SK-MEL-5 (cell line): ENCODE measurements at places on chromosomes 7 and 10.

- no peak for DNase-seq
Observed at GRCh38 chr10:30438021-30438850, 4.3 kb downstream of the MAP3K8 start.

DNA sequence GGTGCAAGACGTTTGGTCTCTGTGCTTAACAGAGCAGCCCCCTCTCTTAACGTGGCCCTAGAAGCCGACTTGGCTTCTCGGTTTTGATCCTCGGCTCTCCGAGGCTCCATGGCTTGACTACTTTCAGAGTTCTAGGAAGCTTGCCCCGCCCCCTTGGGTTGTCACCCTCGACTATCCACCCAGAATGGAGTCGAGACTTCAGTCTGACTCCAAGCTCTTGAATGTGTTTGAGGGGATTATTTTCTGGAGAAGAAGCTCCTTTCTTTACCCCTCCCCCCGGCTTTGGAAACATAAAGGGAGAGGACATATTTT lies 448 bp downstream of the SEC24C start:
- peak; percentile 57 for DNase-seq

DNA sequence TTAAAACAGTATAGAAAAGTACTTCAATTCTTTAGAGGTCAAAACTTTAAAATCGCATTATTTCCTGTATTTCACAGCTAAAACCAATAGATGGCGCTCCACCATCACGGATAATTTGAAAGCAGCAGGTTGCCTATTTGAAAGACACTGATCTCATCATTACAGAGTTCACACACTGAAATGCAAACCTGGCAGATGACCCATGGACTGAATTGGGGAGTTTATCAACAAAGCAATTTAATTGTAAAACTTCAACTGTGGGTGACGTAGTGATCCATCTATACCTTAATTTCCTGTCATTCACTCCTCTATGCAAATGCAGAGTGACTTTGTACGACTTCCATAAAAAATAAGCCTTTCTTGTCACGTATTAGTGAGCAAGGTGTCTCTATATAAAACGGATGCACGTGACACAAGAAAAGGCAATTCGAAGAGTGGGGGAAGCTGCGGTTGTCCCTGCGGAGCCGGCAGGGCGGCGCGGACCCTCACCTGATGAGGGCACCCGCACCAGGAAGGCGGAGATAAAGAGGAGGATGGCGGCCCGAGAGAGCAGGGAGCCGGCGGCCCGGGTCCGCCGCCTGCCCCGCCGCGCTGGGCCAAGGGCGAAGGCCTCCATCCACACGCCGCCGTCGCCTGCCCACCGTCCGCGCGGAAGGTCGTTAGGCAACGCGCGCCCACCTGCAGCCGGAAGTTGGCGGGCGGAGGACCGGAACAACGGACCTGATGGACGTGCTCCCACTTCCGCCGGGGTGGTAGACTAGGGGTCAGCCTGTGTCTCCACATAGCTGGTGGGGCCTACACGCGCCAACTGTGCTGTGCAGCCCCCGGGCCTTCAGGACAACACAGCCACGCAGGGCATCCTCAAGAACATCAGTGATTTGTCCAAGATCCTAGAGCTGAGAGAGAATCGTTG lies at the start of gene ZPBP:
TSS of gene ZPBP (minus strand) at position 668 of the 913 bp plus-strand sequence. CDS start at position 616, 52 bp downstream.
- DNase-seq, result peak; percentile 73

DNA sequence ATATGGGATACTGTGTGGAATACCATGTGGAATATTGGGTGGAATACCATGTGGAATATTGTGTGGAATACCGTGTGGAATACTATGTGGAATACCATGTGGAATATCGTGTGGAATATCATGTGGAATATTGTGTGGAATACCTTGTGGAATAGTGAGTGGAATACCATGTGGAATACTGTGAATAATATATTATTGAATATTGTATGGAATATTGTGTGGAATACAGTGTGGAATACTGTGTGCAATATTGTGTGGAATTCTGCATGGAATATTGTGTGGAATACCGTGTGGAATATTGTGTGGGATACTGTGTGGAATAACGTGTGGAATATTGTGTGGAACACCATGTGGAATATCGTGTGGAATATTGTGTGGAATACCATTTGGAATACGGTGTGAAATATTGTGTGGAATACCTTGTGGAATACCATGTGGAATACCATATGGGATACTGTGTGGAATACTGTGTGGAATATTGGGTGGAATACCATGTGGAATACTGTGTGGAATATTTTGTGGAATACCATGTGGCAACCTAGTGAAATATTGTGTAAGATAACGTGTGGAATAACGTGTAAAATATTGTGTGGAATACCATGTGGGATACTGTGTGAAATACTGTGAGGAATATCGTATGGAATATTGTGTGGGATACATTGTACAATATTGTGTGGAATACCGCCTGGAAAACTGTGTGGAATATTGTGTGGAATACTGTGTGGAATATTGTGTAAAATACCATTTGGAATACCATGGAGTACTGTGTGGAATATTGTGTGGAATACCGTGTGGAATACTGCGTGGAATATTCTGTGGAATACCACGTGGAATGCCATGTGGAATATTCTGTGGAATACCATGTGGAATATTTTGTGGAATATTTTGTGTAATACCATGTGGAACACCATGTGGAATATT lies 133.9 kb upstream of the CHST15 start:
- no peak for DNase-seq

GRCh38 chr10:80580638-80581468 lies 43.2 kb downstream of the SH2D4B start:
- no peak for DNase-seq

DNA sequence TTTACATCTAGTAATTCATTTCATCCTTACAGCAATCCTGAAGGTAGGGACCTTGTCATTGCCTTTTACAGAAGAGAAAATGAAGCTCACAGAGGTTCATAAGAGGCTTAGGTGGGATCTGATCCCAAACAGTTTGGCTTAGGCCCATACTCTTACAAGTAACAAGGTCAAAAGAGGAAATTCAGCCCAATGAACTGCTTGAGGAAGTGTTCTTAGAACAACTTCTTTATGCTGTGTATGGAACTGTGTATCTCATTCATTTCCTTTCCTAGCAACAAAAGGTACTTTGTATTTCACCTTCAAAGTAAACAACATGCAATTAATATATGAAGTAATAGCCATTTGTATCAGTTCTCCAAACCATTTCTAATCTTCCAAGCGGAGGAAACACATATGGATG lies 79.3 kb downstream of the AVL9 start:
- peak; percentile 54 for DNase-seq

DNA sequence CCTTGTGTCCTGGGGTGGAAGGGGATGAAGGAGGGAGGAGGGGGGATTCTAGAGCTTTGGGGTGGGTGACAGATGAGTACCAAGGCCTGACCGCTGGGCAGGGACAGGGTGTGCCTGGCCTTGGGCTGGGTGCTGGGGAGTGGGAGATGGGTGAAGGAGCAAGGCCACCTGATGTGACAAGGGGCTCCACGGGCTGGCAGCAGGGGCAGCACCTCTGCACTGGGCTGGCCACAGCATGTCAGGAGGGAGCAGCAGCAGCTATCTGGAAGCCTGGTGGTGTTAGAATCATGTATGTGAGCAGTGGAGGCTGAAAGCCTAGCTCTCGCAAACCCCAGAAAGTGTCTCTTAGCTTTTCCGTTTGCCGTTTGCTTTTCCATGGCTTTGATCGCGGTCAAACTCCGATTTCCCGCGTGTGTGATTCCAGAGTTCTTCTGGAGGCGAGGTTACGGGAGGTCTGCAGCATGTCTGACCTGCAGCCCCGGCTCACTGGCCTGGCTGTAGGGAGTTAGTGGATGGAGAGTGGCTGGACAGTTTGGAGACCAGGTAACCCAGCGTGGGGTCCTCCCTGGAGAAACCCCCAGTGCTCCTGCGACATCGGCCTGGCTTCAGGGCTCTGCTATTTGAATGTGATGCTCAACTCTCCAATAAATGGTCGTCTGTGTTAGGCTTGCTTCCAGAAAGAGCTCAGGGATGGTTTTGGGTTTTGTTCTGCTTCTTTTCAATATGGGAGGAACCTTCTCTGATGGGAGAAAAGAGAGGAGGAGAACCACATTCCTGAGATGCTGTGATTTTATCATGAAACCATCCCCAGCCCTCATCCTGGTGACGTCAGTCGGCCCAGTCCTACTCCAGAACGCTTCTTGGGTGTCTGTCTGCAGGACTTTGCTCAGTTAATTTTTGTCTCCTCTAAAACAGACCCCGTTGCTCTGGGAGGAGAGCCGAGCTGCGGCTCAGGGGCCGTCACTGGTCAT lies 105.5 kb downstream of the CUX1 start:
- DNase-seq, result no peak

GRCh38 chr7:38070718-38071117 lies 107.3 kb upstream of the STARD3NL start:
- peak; percentile 65 for DNase-seq

GRCh38 chr7:23260371-23260770 lies 13.8 kb downstream of the GPNMB start:
- no peak for DNase-seq
